ENCODE measurements at places on chromosomes 1 and 21. TPM values are rescaled to one million over a fixed set of nuclear protein-coding genes. Genes with fewer than 3 reads are reported as not detected.
A peak's percentile ranks its signal among the peaks of the same experiment; 100 is the strongest.

- no peak overlapping the region for H3K4me3 ChIP-seq
- no peaks in the 10 kb centered on the region for H3K27me3 ChIP-seq
- H3K36me3 ChIP-seq, result no peaks in the 10 kb centered on the region
- DNase-seq, result no peak
- H3K27ac ChIP-seq, result no peak overlapping the region
Measured at GRCh38 chr1:160801836-160802580, 6.0 kb downstream of the LY9 start.

Gene KLHDC9
- total RNA-seq, result 36.5 TPM

DNA sequence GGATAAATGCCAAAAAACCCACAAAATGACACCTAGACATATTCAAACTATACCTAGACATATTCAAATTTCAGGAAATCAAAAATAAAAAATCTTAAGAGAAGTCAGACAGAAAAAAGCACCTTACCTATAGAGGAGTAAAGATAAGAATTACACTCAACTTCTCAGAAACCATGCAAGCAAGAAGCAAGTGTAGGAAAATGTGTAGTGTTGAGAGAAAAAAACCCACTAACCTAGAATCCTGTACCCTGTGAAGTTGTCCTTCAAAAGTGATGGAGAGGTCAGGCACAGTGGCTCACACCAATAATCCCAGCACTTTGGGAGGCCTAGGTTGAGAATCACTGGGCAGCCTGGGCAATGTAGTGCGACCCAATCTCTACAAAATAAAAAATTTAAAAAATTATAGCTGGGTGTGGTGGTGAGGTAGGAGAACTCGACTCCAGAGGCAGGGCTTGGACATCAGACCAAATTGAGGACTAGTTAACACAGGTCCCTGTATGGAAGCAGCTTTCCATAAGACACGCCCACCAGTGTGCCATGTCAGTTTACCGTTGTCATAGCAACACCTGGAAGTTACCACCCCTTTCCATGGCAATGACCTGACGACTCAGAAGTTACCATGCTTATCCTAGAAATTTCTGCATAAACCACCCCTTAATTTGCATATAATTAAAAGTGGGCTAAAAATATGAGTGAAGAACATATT, 20.7 kb downstream of the PDIK1L start:
- no peak for DNase-seq
- H3K27ac ChIP-seq, result no peak overlapping the region
- H3K4me1 ChIP-seq, result no peaks in the 10 kb centered on the region
- no peak overlapping the region for H3K4me3 ChIP-seq
- no peaks in the 10 kb centered on the region for H3K36me3 ChIP-seq

GRCh38 chr1:227849251-227849650, 33.8 kb downstream of the PRSS38 start:
- H3K4me1 ChIP-seq, result no peaks in the 10 kb centered on the region
- H3K4me3 ChIP-seq, result no peak overlapping the region
- no peak for DNase-seq
- H3K36me3 ChIP-seq, result no peaks in the 10 kb centered on the region

DNA sequence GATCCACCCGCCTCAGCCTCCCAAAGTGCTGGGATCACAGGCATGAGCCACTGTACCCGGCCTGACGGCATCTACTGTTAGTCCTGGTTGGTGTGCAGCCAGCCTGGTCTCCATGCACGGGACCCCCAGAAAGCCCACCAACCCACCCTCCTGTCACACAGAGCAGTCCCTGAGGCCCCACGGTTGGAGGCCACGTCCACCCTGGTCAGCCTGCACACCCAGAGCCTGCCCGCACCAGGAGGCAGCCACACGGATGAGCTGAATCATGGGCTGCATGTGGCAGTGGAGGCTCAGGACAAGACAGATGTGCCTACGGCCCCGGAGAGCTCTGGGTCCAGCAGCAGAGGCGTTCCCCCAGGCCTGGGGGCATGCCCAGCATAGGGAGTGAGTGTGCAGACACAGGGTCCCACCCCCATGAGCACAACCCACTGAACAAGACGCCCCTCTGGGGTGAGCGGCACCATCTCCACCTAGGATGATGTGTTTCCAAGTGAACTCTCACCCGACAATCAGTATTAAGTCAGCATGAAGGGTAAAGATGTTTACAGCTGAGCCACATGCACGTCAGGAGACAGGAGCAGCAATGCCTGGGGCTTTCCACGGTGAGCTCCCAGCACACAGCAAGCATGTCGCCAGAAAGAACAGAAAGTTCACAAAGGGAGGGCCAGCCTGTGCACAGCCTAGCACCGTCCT, 102.1 kb downstream of the WDR4 start:
- peaks cover 22% of the 10 kb centered on the region for H3K27me3 ChIP-seq
- H3K4me3 ChIP-seq, result no peak overlapping the region
- H3K36me3 ChIP-seq, result no peaks in the 10 kb centered on the region

DNA sequence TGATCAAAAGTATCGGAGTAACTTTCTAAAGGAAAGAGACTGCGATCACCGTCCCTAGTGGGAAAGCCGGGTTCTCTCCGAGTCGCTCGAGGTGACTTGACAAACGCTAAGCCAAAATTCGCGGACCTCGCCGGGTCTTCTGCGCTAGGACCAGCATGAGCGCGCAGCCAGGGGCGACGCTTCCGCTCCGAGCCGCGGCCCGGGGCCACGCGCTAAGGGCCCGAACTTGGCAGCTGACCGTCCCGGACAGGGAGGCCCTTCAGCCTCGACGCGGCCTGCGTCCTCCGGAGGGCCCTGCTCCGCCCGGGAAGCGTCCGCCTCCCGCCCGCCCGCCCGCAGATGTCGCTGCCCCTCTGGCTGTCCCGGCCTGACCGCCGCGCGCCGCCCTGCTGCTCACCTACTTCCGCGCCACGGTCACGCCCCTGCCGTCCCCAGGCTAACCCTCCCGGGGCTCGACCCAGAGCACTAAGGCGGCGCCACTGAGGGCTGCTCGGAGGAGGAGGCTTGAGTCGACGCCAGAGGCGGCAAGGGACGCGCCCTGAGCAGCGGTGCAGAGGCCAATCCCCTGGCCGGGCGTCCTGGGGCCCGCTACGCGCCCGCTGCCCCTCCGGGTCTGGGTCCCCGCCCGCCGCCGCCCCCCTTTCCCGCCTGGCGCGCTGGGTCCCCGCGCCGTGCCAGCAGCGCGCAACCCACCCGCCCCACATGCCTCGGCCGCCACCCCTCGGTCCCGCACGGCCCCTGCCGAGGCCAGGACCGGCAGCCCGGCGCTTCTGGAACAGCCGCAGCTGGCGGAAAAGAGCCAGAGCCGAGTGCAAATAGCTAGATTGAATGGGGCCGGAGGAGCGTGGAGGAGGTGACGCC, 896 bp upstream of the DUSP10 start:
- peak overlapping the region; percentile 85 for H3K27ac ChIP-seq
- H3K27me3 ChIP-seq, result no peaks in the 10 kb centered on the region
- DNase-seq, result peak; percentile 73
- no peaks in the 10 kb centered on the region for H3K36me3 ChIP-seq
- peak overlapping the region; percentile 50 for H3K4me3 ChIP-seq

GRCh38 chr21:39737376-39738000, 7.5 kb upstream of the IGSF5 start:
- H3K36me3 ChIP-seq, result no peaks in the 10 kb centered on the region
- no peak for DNase-seq
- no peaks in the 10 kb centered on the region for H3K4me1 ChIP-seq
- no peaks in the 10 kb centered on the region for H3K27me3 ChIP-seq

DNA sequence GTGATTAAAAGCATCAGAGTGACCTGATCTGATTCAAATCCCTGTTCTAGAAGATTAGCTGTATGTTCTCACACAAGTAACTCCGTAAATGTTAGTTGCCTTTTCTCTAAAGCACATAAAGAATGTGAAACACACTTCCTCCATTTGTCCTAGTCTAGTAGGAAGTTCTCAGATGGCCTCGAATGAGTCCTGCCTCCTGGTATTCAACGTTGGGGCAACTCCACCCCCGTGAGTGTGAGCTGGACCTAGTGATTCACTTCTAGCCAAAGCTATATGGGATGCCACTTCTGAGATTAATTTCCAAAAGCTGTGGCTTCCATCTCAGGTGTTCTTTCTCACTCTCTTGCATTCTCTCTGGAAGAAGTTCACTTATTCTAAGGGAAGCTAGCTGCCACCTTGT, 267.6 kb downstream of the GPATCH2 start:
- H3K36me3 ChIP-seq, result no peaks in the 10 kb centered on the region
- no peak overlapping the region for H3K4me3 ChIP-seq
- H3K27me3 ChIP-seq, result no peaks in the 10 kb centered on the region
- H3K27ac ChIP-seq, result no peak overlapping the region

- no peak for DNase-seq
- H3K27me3 ChIP-seq, result peaks cover 42% of the 10 kb centered on the region
- H3K27ac ChIP-seq, result peak overlapping the region; percentile 21
Measured at GRCh38 chr1:161725908-161726472, 4.6 kb downstream of the FCRLB start.

Gene PKLR
- not detected for total RNA-seq
